NCI-H524 (cell line): ENCODE measurements at places on chromosomes 11 and 22.

- DNase-seq: no peak
These were observed 15.7 kb downstream of the NUP50 start for GRCh38 chr22:45179276-45180049.

- DNase-seq: no peak
These were observed 67.4 kb upstream of the ARFGAP3 start for GRCh38 chr22:42924436-42924835.

GRCh38 chr11:17650127-17650911 is 69.1 kb upstream of the MYOD1 start:
- DNase-seq: no peak

GRCh38 chr11:1756791-1757771 is 6.6 kb downstream of the CTSD start:
- no peak for DNase-seq

GRCh38 chr11:68077617-68078582 is 39.1 kb downstream of the TCIRG1 start:
- no peak for DNase-seq
